ENCODE measurements at places on chromosomes 7 and 10.

DNA sequence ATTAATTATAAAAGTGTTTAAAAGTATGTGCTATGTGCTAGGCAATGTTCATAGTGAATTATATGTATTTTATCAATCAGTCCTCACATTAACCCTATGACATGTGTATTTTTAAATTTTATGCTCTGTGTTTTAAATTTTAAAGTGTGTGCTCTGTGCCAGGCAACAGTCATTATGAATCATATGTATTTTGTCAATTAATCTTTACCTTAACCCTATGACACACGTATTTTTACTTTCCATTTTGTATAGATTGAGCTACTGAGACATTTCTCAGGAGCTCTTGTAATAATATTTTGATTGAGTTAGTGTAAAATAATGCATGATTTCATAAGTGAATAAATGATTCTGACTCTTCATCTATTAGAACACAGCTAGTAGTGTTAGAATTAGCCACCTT is 117.8 kb downstream of the THSD7A start:
- no peak for DNase-seq

- no peak for DNase-seq
Measured at GRCh38 chr10:96044736-96045135, 1.4 kb downstream of the CCNJ start.

- peak; percentile 12 for DNase-seq
Measured at GRCh38 chr7:50793120-50793946, 10.6 kb upstream of the GRB10 start.

DNA sequence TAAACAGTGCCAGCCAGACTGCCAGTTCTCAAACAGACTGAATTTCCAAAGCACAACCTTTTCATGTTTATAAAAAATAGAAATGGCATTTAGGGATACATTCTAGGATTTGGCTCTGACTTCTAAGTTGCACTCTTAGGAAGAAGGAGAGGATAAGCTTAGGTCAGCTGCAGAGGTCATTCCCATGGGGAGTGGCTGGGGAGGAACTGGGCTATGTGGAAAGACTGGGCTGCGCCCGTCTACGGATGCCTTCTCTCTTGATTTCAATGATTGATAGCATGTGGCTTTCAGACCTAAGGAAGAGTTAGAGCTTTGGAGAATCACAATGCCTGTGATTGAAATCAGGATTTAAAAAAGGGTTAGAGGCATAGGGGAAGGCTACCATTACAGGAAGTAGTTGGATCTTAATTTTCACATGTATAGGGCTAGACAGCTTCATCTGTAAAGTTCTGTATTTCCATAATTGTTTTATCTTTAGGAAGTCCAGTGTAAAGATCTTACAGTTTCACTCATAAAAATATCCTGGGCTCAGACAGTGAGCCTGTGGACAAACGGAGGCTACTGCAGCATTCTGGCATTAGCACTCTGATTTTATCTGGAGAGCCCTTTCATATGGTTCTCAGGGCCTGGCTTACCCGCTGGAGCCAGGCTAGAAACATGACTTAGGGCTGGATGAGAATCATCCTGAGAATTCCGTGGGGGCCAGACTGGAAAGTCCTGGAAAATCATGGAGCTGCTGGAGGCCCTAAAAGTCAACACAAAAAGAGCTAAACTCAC is 29.5 kb downstream of the NUDT5 start:
- no peak for DNase-seq

DNA sequence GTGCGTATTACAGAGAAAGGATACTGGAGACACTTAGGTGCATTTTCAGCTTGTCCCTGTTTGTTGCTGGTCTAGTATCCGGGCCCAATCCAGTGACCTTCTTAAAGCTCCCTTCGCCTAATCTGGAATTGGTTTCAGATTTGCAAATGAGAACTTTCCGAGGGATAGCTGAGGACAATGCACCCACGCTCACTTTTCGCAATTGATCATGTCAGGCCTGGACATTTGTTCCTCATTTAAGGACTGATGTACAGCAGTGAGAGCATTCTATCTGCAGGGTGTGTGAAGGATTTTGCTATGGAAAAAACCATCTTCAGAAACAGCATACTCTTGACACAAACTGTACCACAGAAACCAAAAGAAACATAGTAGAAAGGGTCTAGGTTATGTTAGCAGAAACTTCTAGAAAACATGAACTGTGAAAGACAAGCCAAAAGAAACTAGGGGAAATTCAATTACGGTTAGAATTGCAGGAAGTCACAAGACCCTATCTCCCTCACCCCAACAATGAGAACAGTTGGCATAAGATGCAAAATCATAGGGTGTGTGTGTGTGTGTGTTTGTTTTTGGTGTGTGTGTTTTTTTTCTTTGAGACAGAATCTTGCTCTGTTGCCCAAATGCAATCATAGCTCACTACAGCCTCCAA is 331.1 kb downstream of the CALN1 start:
- DNase-seq, result no peak

DNA sequence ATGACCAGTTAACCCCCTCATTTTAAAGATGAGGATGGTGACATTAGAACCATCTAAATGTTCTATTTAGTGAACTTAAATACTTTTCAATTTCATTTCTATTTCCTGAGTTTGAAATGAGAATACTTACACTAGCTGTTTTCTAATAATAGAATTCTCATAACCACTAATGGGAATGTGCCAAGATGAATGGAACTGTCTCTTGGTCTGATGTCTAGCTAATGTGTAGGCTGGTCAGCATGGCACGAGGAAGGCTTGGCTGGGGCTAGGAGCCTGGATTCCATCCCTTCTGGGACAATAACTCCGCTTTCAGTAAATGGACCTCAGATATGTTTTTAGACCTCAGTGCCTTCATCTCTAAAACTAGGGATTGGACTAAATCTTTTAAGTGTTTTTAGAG is 185.8 kb upstream of the NRP1 start:
- DNase-seq, result no peak

DNA sequence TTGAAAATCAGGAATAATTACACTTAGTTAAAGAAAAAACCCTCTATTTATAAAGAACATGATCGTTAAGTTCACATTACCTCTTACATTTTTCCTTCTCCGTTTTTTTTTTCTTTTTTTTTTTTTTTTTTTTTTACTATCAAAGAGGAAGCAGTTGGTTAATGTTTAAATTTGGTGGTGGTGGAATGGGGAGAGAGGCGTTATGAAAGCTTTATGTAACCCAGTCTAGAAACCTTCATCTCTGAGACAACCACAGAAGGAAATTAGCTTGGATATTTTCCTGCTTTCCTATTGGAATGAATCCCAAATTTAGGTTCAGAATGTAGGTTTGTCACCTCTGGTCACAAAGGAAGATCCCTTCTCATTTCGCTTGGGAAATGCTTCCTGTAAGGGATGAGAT is 31.5 kb upstream of the LHFPL3 start:
- DNase-seq, result no peak

- DNase-seq, result no peak
Measured at GRCh38 chr7:24896031-24896501, 83.9 kb downstream of the OSBPL3 start.

- no peak for DNase-seq
Measured at GRCh38 chr7:37220664-37221063, 228.0 kb downstream of the ELMO1 start.

- no peak for DNase-seq
Measured at GRCh38 chr10:98167191-98167590, 32.7 kb downstream of the R3HCC1L start.

DNA sequence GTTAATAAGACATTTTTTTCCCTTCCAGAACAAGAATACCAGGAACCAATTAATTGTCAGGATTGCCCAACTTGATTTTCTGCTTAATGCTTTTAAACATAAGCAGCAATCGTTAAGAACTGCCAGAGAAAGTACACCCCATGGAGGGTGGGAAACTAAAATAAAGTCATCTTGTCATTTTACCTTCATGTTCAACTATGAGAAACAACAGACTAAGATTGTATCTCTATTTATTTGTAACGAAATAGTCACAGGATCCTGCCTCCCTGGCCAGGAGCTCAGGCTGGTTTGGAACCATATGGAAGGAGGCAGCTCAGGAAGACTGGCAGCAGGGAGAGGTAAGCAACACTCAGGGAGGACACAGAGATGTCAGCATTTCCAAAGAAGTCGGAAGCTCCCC is 129.6 kb downstream of the TNS3 start:
- DNase-seq, result no peak

- no peak for DNase-seq
Measured at GRCh38 chr10:73119952-73120351, 9.7 kb downstream of the NUDT13 start.

GRCh38 chr7:45564886-45565455 is 9.2 kb upstream of the ADCY1 start:
- DNase-seq, result no peak

DNA sequence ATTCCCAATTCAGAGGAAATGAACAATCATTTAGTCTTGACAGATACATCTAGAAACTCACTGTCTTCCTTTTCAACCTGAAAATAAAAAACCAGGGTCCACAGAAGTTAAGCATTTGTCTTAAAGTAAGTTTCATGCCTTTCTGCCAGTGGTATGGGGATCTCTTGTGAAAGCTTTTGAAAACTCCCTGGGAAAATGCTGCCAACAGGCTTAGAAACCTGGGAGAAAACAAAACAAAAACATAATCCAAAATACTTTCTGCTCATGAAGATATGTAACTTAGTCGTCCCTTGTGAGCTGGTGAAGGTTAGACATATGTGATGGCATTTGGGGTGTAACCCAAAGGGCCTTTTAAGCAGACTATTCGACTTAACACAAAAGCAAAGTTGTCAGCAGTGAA is 66.4 kb upstream of the ZNF438 start:
- no peak for DNase-seq

GRCh38 chr7:147103224-147103623 is 986.6 kb downstream of the CNTNAP2 start:
- DNase-seq, result no peak

DNA sequence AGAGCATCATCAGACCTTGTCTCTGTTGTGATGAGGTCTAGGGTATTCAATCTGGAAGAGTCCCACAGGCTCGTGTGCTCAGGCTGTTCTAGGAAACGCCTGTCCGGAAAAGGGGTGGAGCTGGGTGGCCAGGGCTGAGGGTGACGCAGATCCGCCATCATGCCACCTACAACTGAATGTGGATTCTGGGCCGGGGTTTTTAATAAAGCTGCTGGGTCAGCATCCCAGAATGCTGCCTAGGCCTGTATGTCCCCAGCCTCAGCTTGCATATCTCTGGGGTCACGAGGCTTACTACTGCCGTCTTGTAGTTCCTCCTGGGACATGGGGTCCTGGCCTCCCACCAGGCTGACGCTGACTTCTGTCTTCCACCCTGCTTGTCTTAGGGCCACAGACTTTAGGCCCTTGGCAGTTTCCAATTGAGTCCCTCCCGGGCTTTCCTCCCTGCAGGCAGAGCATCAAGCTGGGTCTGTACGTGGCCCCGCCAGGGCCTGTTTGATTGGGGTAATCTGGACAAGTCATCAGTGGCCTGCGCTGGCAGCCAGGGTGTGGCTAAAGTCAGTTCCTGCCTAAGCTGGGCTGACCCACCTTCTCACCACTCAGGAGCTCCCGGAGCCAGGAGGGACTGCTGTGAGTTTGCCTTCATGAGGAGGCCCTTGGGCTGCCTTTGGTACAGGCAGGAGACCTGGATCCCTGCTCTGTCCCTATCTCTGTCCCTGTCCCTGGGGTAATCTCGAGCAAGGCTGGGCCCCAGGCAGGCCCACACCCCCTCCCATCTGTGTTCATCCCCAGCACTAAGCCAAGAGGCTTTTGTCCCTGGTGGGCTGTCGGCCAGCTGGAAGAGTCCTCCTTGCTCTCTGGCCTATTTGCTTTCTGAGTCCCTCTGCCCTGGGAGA is 79.9 kb downstream of the ZMIZ1 start:
- DNase-seq, result no peak

DNA sequence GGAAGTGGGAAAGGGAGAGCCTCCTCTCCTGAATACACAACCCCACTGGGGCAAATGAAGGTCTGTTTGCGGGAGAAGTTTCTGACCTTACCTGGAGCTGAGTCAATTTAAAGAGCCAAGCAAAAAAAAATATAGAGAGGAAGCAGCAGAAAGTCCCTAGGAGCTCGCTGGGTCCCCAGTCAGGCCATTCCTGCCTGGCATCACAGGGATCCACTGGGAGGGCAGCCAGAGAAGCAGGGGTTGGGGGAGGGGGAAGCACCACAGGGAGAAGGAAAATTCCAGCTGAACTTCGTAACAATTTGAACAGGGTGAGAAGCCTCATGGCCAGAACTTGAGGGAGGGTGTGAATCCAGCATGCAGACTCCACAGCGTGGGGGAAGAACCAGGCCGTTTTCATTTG is 298.7 kb downstream of the LRRTM3 start:
- no peak for DNase-seq

- DNase-seq, result no peak
Measured at GRCh38 chr7:115864082-115864481, 166.5 kb downstream of the TFEC start.

DNA sequence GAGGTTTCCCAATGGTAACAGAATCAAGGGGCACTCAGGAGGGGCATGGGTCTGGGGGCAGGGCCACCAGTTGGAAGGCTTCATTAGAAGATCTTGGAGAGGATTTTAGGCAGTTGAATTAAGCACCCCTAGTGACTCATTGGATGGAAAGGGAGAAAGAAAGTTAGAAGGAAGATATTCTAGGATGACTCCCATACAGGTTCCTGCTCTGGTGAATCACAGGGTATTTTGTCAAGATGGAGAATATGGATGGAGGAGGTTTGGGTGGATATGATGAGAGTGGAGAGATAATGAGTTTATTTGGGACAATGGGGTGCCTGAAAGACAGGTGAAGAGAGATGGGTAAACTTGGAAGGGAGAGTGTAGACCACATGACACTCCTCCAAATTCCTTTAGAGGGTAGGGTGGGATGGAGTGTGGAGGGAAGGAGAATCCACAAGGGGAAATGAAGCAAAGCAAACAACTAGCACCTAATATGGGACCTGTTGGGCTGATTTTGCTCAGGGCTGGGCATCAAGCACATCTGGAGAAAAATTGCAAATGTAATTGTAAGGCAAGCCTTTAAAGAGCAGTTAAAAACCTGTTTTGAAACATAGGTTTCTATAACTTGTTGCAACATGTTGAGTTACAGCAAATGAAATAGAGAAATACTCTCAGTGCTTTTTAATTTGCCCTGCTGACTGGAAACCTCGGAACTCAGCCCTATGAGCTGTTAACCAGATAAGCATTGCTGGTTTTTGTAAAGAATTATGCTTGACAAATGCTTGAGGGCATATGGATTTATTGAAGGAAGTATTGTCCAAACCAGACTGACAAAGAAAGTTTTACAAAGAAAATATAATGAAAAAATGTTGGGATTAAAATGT is 2.9 kb upstream of the ENTPD7 start:
- DNase-seq, result no peak
